ENCODE measurements at places on chromosomes 2 and 18. TPM values are rescaled to one million over a fixed set of nuclear protein-coding genes. Genes with fewer than 3 reads are reported as not detected.

Gene COX5B
- total RNA-seq: 148 TPM

Gene PRADC1
- total RNA-seq: 8.2 TPM

Gene NCK2
- total RNA-seq: 32.8 TPM

Gene KCNG2
- 0.99 TPM for total RNA-seq

Gene APCDD1
- total RNA-seq: 4.7 TPM

Gene MARCHF4
- 0.46 TPM for total RNA-seq

Gene COLEC11
- total RNA-seq: not detected

Gene ZNF892
- 15.4 TPM for total RNA-seq

Gene ANKRD36C
- total RNA-seq: 44.4 TPM

Gene FNDC4
- 6.2 TPM for total RNA-seq

Gene M1AP
- 3.7 TPM for total RNA-seq

Gene IL1RL1
- total RNA-seq: not detected

Gene CNTNAP5
- total RNA-seq: not detected

DNA sequence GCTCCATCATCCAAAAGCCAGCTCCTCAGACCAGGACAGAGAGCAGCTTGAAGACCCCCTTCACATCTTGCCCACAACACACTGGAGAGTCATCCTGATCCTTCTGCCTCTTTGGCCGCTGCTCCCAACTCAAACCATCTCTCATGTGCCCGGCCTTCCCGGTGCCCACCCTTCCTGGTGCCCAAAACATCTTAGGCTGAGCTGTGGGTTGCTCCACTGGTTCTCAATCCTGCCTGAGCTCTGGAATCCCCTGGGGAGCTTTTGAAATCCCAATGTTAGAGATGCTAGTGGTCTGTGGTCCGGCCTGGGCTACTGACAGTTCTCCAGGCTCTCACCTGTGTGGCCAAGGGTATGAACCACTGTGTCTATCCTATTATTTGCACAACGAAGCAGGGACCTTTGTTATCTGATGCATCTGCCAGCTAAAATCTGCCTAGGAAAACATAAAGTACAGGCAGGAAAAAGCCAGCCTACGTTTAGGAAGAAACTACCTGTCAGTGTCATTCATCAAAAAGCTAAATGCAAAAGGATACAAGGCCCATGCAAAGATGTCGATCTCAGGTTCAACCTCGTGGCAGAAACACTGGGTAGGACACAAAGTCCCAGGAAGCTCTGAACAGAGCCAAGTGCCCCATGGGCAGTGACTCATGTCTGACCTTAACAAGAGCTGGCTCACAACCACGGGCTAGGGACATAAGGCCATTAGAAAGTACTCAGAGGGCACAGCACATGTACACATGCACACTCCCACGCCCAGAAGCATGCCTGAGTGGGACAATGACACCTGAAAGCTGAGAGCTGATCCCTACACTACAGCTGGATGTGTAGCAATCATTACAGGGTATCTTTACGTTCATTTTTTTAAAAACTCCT lies 30.8 kb downstream of the TBC1D8 start:
- no peak for DNase-seq

DNA sequence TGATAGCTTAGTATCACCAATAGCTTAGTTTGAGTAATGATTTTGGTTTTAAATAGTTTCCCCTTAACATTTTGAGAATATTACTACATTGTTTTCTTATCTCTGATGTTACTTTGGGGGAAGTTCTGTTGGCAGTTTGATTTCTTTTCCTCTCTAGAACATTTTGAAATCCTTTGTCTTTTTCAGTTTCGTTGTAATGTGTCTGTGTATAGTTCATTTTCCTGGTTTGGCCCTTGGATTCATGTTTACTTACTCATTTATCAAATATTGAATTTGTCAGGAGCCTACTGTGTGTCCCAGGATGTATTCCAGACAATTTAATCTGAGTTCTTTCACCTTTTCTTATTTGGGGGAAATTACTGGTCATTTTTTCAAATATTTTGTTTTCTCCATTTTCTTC lies 16.7 kb downstream of the ANKRD12 start:
- no peak for DNase-seq

- no peak for DNase-seq
These were observed 77.6 kb upstream of the BCL2L11 start for GRCh38 chr2:111042772-111043771.

- no peak for DNase-seq
These were observed 5.9 kb downstream of the SRSF7 start for GRCh38 chr2:38745267-38745666.

DNA sequence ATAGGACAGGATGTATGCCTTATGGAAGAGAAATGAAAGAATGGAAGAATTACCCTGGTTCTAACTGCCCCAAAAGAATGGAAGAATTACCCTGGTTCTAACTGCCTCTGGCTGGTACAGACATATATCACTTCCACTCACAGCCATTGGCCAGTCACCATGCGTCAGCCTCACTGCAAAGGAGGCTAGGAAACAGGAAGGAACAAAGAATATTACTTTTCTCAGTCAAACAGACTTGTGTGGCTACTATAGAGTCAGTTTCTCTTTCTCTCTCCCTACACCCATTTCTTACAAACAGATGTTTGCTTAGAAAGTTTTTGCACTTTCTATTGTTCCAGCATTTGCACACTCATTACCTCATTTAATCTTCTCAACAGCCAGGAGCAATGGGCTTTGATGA lies 1111.1 kb upstream of the KLHL29 start:
- no peak for DNase-seq

- DNase-seq: no peak
These were observed 102.1 kb upstream of the SPHKAP start for GRCh38 chr2:228283491-228284171.

DNA sequence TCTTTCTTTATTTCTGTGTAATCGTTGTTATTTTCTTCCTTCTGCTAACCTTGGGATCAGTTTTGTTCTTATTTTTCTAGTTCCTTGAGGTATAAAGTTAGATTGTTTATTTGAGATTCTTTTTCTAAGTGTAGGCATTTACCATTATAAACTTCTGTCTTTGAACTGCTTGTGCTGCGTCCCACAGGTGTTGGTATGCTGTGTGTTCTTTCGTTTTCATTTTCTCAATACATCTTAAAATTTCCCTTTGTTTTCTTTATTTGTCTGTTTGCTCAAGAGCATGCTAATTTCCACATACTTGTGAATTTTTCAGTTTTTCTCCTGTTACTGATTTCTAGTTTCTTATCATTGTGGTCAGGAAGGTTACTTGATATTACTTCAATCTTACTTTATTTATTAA lies 873.8 kb upstream of the GCFC2 start:
- DNase-seq: no peak

DNA sequence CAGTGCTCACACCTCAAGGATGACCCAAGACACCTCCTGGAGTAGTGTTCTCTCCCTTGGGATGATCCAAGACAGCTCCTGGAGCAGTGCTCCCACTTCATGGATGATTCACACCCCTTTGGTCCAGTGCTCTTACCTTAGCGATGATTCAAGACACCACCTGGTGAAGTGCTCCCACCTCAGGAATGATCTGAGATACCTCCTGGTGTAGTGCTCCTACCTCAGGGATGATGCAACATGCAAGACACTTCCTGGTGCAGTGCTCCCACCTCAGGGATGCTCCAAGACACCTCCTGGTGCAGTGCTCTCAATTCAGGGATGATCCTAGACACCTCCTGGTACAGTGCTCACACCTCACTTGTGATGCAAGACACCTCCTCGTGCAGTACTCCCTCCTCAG lies 123.1 kb downstream of the ASB1 start:
- DNase-seq: no peak

- no peak for DNase-seq
These were observed 130.5 kb downstream of the HRH4 start for GRCh38 chr18:24590946-24591345.

GRCh38 chr2:205462681-205463345 lies 219.5 kb upstream of the NRP2 start:
- DNase-seq: no peak

DNA sequence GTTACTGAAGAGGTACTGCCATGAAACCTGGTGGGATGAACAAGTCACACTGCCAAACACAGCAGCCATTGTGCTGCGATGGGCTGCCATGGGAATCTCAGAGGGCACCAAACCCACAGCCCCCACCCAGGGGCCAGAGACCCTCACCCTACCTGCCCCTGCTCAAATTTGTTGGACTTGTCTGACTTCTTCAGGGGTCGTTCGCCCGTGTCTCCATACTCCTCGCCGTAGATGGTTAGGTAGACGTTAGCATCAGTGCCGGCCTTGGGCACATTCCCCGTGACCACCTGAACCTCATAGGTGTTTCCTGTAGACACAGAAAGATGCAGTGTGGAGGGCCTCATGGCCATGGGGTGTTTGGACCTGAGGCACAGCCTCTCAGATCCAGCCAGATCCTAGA lies 97.7 kb downstream of the LOXHD1 start:
- no peak for DNase-seq

GRCh38 chr2:134671513-134671912 lies 47.3 kb downstream of the TMEM163 start:
- DNase-seq: peak; percentile 17

- peak; percentile 98 for DNase-seq
These were observed at the start of the genes SEPTIN10 and SOWAHC for GRCh38 chr2:109613922-109614714. Gene SEPTIN10 (minus strand): TSS chr2:109613966. CDS start chr2:109613827, 139 bp downstream. Gene SOWAHC (plus strand): TSS chr2:109614364. CDS start chr2:109614490, 126 bp downstream.

- DNase-seq: no peak
These were observed 524.2 kb upstream of the TCF4 start for GRCh38 chr18:56112013-56112749.

GRCh38 chr2:164388511-164388910 lies 232.8 kb downstream of the GRB14 start:
- peak; percentile 36 for DNase-seq

DNA sequence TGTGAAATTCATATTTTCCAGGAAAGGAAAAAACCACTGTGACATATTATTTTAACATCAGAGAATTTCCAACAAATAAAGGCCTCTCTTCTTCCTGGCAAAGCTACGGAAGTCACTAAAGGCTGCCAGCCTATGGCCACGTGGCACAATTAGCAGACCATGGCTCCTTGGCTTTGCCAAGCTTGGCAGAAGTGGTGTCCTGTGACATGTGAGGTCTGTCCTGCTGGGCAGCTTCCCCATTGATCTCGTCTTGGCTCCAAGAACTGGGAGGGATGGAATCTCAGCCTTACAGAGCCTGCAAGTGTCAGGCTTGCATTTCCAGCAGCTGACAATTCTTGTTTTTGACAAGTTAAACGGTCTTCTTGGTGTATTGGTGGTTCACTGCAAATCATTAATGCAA lies 226.9 kb upstream of the THSD7B start:
- DNase-seq: no peak

GRCh38 chr2:181774685-181775084 lies 94.4 kb upstream of the NEUROD1 start:
- no peak for DNase-seq

GRCh38 chr18:26456070-26456491 lies 92.3 kb downstream of the KCTD1 start:
- no peak for DNase-seq

GRCh38 chr2:1647417-1648240 lies 96.7 kb downstream of the PXDN start:
- DNase-seq: no peak

DNA sequence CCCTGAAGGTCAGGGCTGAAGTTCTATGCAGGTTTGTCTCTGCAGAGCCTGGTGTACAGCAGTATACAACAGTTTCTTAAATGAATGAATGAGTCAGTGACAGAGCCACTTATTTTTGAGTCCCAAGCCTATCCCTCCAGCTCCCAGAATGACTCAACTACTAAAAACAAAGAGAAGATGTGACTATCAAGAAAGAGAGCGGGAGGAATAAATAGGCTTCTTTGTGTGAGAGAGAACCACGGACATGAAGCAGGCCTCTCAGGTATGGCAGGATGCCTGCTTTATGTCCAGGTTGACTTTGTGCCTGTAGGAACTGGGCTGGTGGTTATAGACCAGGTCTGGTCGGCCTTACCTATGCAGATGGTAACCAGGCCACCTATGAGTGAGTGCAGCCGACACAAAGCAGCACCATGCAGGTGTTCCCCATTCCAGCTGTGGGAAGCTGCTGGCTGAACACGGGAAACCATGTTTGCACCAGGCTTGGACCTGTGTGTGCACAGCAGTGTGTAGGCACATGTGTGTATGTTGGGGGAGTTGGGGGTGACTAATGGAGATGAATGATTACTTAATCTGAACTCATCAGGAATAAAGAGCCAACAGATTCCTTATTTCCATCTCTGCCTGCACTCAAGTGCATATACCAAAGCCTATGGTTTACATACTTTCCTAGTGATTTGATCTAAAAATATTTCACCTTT lies 171.0 kb downstream of the OSR1 start:
- no peak for DNase-seq

GRCh38 chr2:36371070-36371874 lies 15.7 kb downstream of the CRIM1 start:
- DNase-seq: no peak

- DNase-seq: no peak
These were observed 194.3 kb downstream of the MTX2 start for GRCh38 chr2:176463546-176463945.

DNA sequence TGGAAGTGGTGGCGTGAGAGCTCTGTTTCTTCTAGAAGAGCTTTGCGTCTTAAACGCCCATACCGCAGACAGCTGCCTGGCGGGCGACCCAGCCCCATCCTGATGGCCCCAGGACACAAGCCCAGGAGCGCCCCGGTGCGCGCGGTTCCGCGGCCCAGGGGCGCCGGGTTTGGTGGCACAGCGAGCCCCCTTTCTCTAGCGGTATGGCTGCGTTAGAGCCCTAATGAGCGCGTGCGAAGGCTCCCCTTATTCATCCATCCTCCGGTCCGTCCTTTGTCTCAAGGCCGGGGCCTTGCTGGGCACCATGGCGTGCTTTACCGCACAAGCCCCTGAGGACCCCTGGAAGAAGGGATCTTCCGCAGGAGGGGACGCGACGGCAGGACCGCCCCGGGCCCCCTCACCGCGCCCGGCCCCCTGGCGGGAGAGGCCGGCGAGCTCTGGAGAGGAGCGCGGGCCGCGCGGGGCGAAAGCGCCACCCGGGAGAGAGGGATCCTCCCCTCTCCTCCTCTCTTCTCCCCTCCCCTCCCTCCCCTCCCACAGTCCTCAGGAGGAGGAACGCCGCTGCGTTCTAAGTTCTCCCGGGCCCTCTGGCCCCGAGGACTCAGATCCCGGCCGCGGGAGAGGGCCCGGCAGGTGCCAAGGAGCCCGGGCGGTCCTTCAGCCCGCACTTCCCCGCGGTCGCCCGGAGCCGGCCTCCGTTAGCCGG lies 626 bp upstream of the SLC1A4 start:
- peak; percentile 77 for DNase-seq

DNA sequence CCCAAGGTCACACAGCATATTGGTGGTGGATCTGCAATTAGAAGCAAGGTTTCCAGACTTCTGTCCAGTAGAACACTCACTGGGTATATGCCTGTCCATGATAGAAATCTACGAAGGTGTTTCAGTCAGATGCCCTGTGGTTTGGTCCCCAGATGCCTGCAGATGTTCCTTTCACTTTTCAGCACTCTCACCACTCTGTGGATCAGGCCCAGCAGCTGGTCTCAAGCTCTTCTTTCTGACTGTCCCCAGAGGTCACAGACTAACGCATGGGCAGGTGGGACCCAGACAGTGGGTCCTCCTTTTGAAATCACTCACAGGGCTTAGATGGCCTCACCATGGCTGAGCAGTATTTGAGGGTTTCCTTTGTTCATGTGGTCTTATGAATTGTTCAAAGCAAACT lies 376.5 kb downstream of the ALK start:
- DNase-seq: no peak

All from neural progenitor cell (in vitro differentiated cells).